RKO (cell line): ENCODE measurements at places on chromosomes 7 and 10.

DNA sequence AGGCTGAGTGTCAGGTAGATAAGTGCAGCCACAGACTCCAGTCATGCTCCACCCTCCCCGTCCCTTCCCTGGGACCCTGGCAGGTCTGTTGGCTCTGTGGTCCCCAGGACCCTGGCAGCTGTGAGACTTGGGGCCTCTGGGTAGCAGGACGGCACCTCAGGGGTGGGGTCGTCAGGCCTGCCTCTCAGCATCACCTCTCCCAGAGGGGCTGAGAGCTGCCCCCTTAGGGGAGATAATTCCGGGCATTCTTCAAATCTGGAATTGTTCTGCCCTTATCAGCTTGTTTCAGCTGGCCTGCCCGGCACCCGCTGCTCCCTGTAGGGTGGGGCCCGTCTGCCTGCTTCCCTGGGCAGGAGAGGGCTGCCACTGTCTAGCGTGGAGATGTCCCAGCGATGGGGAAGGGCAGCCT is 23.3 kb downstream of the PODXL start:
- DNase-seq = no peak

GRCh38 chr10:62136931-62137330 is 131.7 kb downstream of the RTKN2 start:
- DNase-seq = no peak

DNA sequence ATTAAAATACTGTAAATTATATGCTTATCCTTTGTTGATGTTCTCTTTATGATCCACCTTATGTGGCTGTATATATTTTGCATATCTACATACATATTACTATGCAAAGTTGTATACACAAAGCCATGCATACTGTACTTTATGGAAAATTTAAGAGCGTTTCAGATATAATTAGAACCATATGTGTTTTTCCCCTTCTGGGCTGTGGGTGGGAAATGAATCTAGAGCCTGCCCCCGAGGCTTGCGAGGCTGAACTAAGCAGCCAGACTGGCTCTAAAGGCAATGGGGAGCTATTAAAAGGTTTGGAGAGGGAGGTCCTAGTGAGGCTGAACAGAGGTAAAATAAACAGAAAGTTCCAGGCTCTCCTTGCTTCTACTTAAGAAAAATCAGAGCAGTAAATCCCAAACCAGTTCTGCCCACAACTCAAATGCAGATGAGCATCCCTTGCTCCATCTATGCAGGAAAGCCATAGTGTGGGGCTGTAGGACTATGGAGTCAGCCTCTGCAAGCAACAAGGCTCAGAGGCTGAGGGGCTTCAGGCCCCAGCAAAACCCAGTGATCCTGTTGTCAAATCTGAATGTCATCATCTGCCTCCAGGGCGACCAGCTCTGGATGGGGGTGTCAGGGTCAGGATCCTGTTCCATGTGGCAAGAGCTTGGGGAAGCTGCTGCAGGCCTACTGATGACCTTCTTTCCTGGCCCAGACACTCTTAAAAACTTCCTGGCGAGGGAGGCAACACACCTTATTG is 14.1 kb upstream of the DDIT4 start:
- DNase-seq = no peak

DNA sequence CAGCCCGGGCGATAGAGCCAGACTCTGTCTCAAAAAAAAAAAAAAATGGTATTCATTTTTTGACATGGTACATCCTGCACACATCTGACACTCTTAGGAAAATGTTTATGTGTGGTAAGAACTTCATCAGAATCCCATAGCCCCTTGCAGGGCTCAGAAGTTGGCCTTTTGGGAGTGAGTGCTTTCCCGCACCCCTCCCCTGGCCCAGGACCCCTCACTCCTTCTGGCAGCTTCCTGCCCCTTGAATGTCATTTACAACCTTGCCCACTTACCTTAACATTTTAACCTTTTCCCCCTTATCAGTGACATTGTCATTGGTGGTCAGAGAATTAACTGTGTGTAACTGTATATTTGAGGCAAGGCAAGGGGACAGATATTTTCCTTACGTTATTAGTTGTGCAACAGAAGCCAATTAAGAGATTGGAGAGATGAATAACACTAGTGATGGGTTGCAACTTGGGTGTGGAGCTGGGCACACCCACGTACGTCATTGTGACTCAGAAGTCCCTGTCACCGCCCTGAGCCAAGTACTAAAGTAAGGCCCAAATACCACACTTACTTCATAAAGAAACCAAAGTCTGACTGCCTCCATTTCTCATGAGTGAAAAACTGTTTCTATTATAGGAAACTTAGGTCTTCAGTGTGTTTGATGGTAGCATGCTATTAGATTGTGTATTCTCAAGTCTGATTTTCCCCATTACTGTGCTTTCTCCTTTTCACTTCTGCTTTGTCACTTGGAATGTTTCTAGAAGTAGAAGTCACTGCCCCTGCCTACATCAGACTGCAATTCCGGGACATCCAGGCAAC is 31.6 kb downstream of the OGDH start:
- peak; percentile 54 for DNase-seq

GRCh38 chr10:15661574-15661973 is 58.1 kb downstream of the ITGA8 start:
- DNase-seq = no peak

GRCh38 chr10:126930883-126931503 is 25.8 kb downstream of the DOCK1 start:
- no peak for DNase-seq

- DNase-seq = no peak
These were observed 63.5 kb upstream of the LAMB1 start for GRCh38 chr7:108066486-108066885.

DNA sequence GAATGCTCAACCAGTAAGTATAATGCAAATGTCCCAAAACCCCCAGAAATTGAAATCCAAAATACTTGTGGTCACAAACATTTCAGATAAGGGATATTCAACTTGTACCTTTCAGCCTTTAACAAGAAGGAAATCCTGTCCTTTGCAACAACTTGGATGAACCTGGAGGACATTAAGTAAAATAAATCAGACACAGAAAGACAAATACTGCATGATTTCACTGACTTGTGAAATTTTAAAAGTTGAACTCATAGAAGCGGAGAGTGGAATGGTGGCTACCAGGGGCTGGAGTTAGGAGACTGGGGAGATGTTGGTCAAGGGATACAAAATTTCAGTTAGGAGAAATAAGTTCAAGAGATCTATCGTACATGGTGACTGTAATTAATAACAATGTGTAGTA is 187.6 kb downstream of the DNAH11 start:
- no peak for DNase-seq

DNA sequence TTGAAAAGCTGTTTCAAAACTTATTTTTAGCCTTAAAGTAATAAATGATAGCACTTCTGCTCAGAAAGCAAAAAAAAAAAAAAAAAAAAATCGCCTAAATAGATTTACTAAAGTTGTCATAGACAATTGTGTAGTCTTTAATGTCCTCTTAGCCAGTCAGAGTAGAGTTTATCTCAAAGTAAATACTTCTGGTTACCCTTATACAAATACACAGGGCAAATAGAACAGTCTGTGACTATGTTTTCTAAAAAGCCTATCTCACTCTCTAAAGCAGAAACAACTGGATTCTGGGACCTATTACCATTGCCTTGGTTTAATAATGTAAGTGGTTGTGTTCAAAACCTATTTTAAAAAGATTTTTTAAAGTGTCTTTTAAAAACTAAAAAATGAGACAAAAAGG is 156.2 kb upstream of the THSD7A start:
- no peak for DNase-seq

DNA sequence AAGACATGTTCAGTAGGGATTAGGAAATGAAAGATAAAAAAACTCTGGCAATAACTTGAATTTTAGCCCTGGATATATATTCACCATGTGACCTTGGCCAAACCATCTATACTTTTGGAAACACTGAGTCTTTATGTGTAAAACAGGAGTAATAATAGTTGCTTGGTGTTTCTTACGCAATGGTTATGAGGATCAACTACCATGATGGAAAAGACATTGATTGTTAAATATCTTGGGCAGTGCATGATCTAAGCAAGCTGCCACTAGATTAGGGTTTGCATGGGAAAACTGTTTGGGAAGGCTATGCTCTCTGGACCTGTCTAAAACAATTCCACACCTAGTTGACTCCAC is 6.5 kb downstream of the OR6B1 start:
- DNase-seq = no peak

DNA sequence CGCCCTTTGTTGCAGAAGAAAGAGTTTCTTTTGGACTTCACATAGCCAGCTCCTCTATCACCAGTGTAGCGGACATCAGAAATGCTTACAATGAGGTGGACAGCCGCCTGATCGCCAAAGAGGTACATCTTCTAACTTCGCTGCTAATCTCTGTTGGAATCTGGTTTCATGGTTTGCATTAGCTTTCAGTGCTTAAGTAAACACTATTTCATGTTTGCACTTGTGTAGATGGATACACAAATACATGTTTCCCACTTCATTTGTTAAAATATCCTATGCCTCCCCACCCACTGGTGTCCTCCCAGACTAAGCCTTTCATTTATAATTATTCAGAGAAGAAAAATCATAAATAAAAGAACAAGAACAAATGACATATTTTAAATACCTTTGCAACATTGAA is 103.9 kb downstream of the WDFY4 start:
- no peak for DNase-seq

GRCh38 chr10:123883673-123884320 is 7.8 kb downstream of the CPXM2 start:
- DNase-seq = no peak

- no peak for DNase-seq
These were observed 38.8 kb upstream of the SHH start for GRCh38 chr7:155850766-155851678.

- DNase-seq = no peak
These were observed 8.8 kb upstream of the DNTT start for GRCh38 chr10:96295475-96295874.

DNA sequence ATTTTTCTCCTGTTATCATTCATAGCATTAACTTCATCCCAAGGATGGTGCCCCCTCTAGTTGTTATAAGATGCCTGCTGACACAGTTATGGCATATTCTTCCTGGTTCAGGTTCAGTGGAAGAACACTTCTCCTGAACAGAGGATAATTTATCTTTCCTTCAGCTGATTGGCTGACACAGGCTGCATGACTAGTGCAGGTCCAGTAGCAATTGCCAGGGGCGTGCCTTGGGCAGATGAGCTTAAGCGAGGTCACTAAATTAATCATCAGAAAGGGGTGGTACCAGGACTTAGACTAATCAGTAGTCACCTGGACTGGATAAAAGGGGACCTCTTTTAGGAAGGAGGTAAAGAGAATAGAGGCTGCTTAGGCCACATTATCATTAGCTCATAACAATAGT is 42.3 kb downstream of the BZW2 start:
- peak; percentile 86 for DNase-seq
